Hippocampal formation (tissue), 2 donors: ENCODE measurements at places on chromosomes 11 and 22.

GRCh38 chr11:22785251-22785650 is 44.4 kb downstream of the SVIP start:
- DNase-seq = no peak

DNA sequence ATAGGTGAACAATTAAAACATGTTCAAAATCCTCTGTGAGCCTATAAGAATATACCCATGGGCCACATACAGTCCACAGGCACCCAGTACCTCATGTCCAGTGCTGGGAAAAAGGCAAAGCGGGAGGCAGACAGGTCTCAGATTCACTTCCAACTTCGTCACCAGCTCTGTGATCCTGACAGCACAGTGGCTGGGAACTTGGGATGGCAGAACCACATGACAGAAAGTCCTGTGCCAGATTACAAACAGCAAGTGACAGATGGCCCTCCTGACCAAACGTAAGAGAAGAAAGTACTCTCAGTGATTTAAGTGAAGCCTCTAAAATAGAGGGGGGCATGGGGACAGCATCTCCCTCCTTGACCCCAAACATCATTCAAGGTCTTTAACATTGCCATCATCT is 5.8 kb downstream of the SLC1A2 start:
- no peak for DNase-seq

- DNase-seq = no peak
Measured at GRCh38 chr11:72624496-72625201, 49.6 kb downstream of the PDE2A start.

DNA sequence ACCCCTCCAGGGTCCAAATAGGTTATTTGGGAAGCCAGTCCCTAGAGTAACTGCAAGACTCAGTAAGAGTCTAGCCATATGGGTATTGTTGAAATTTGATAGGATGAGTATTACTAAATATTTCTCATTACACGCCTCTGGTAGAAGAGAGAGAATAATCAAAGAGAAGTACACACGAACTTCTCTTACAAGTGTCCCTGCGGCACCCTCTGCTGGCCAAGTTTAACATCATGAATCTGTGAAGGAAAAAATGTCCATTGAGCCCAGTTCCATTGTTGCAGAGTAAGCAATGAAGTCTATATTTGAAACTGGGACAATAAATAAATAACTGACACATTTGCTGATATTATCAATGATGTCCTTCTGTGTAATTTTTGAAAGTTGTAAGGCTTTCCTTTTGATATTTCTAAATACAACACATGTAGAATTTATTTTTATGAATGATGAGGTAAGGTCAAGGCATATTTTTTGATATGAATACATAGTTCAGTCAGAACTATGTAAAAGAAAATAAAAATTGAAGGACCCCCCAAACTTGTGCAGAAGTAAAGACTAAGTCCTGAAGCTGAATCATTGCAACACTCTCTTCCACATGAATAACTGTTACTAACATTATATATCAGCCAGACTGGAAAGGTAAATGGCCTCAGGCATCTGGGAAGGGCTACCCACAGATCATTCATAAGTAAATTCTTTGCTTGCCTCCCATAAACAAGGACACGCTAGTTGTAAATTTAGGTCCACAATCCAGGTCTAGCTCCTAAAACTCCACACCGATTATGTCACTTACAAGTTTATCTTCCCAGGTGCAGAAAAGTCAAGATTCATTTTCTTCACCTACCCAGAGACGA is 10.0 kb downstream of the OR51L1 start:
- peak; percentile 1 for DNase-seq

- DNase-seq = no peak
Measured at GRCh38 chr22:38863531-38864131, 8.4 kb downstream of the CBX6 start.

DNA sequence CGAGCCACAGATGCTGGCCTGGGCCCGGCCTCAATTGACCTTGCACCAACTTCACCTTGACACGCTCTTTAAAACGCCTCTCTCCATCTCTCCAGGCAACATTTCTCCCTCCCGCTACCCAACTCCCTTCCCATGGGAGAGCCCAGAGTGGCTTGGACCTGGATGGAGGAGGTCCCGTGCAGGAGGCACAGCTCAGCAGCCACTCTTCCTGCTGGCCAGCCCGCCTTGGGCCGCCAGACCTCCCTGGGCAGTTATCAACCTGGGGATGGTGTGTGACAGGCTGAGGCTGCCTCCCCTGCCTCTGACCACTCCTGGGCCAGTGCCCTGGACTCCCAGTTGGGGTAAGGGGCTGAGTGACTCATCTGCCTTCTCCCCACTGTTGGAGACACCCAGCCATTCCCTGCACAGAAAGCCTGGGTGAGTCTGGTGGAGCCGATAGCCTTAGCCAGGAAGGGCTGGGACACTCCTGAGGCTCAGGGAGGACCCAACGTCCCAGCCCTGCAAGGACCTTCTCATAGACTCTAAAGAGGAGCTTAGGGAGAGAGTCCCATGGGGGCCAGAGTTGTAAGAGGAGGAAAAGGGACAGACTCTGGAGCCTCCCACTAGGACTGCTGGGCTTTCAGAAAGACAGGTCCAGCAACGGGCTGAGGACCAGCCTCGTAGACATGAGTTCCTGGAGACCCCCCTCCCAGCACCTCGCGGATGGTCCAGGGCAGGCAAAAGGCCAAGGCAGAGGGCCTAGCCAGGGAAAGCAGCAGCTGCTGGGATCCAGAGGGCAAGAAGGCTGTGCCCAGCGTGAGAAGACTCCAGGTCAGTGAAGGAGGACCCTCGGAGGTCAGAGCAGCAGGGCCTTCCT is 131.7 kb downstream of the CEP164 start:
- no peak for DNase-seq

- no peak for DNase-seq
Measured at GRCh38 chr11:85758026-85758425, 52.9 kb downstream of the SYTL2 start.

GRCh38 chr11:94658386-94658785 is 91.2 kb downstream of the PIWIL4 start:
- no peak for DNase-seq

GRCh38 chr11:113475160-113475761 is at the start of gene DRD2:
Gene DRD2 (minus strand): TSS chr11:113475398. CDS start chr11:113424651, 50,747 bp downstream.
- DNase-seq = no peak

GRCh38 chr11:294780-295179 is 4.5 kb downstream of the IFITM5 start:
- DNase-seq = no peak

GRCh38 chr11:64844330-64845128 is at the start of gene CDC42BPG:
Gene CDC42BPG (minus strand): TSS chr11:64844653. CDS start chr11:64844569, 84 bp downstream.
- no peak for DNase-seq

DNA sequence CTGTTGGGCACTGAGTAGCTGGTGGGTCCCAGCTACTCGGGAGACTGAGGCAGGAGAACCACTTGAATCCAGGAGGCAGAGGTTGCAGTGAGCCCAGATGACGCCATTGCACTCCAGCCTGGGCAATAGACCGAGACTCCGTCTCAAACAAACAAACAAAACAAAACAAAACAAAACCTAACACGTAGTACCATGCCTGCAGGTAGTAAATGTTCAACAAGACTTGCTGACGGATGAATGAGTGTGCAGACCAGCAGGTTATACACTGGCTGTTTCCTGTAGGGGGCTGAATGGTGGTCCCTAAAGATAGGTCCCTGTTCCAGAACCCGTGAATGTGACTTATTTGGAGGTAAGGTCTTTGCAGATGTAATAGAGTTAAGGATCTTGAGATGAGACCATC is 12.8 kb upstream of the MRGPRD start:
- no peak for DNase-seq

- DNase-seq = no peak
Measured at GRCh38 chr11:125156346-125157117, 8.0 kb upstream of the PKNOX2 start.

GRCh38 chr22:42961810-42962209 is 53.1 kb downstream of the PACSIN2 start:
- DNase-seq = no peak

DNA sequence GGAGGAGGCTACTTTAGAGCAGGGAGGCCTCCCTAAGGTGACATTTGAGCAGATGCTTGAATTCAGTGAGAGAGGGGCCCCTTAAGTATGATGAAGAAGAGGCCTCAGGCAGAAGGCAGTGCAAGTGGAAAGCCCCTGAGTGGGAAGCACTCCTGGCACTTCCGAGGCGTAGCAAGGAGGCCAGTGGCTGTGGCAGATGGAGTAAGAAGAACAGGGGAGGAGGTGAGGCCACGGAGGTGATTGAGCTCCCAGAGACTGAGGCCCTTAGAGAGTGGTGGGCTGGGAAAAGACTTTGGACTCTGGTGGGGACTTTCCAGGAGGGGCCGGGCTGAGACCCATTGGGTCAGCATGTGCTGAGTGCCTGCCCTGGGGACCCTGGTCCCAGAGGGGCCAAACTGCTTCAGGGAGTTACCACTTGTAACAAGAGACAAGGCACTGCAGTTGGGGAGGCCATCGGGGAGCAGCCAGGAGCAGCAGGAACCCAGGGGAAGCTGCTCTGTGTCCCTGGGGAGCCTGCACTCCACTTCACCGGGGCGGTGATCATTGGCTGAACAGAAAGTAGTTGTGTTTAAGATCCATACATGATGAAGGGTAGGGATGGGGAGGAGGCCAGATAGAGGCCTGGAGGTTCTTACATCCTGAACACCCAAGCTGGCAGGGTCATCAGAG is 2.5 kb upstream of the CENPM start:
- DNase-seq = no peak

GRCh38 chr11:82906931-82907330 is 5.4 kb downstream of the DDIAS start:
- no peak for DNase-seq

GRCh38 chr11:45807792-45808238 is 2.9 kb downstream of the SLC35C1 start:
- no peak for DNase-seq

- no peak for DNase-seq
Measured at GRCh38 chr11:92123540-92123939, 101.1 kb upstream of the FAT3 start.

GRCh38 chr22:33054001-33054675 is 4.0 kb downstream of the SYN3 start:
- no peak for DNase-seq

GRCh38 chr11:72815110-72815618 is 953 bp downstream of the ATG16L2 start:
- no peak for DNase-seq

DNA sequence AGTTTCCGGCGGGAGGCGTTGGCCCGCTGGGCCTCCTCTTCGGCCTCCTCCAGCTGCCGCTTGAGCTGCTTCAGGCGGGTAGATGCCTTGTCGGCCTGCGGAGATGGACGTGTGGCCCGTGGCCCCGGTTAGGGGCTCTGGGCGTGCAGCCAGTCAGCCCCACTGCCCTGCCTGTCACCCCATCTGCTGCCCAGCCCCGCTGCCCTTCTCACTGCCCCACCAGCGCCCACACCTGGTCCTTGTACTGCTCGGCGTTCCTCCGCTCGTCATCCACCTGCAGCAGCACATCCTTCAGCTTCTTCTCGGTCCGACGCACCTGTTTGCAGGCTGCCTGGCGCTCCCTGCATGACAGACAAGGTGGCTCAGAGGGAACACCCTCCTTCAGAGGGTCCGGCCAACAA is 31.2 kb downstream of the APOL1 start:
- no peak for DNase-seq

DNA sequence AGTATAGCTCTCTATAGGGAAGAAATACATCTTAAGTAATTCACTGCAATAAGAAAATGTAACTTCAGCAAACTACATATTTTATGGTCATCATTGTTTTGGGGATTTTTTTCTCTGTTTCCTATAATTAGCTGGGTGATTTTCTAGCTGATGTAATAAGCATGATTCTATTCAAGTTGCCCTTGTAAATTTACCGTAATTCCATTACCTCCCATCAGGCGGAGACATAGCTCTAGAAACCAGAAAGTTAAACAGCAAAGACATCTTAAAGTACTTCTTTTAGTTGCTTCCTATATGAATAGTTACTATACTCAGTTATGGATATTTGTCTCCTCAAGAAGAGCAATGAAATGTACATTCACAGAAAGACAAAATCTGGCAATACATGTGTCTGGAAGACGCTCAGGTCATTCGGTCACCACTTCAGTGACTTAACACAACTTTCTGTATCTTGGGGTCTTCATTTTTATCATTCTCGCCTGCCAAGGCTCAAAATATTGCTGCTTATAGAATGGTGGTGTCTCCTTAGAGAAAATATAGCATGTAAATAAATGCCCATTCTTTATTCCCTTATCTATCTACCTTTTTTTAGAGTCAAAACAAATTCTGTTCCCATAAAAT is 239.9 kb upstream of the ZC3H12C start:
- DNase-seq = no peak

DNA sequence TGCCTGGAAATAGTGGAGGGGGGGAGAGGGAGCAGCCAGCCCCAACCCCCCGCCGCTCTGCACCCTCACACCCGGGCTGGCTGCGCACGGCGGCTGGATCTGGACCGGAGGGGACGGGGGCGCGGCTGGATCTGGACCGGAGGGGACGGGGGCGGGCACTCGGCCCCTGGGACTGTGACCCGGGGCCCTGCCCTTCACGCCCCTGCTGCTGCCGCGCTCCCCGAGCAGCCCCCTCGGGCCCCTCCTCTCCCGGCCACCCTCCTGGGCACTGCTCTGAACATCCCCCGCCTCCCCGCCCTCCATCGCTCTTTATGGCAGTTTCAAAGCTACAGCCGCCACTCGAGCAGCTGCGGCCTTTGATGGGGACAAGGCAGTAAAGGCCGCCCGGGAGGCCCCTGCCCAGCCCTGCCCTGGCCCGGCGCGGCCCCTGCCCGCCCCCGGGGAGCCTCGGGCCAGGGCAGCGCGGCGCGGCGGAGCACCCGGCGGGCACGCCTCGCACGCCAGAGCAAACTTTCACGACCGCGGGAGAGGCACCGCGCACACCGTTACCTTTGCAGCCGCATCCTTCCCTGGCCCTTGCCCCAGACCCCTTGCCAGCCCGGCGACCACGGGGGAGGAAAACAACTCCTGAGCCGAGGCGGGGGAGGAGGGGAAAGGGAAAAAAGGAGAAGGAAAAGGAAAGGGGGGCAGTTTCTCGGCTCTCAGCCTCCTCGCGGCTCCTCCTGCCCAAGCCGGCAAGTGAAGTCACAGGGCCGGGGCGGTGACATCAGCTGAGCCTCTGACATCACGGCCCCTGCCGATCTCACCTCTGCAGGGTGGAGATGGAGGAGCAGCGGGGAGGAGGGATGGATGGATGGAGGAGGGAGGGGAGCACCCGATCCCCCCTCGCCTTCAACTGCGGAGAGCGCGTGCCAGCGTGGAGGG is 13.1 kb upstream of the TCF20 start:
- DNase-seq = peak; percentile 10

DNA sequence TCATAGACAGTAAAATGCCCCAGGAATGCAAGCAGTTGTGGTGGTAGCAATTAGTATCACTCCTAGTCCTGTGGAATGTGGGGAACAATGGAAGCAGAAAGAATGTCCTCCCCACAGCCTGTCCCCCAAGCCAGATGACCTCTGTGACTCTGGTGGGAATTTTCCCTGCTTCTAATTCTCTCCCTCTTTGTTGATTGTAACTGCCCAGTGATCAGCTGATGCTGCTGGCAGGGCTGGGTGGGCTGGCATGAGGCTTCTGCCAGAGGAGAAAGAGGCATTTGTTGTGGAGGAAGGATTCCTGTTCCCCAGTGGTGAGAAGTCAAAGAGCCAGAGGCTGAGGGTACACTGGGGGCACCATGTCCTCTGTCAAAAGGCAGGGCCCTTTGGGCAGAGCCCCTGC is 116.7 kb upstream of the NCAM1 start:
- DNase-seq = peak; percentile 92
